ENCODE measurements at places on chromosomes 5 and 9.

DNA sequence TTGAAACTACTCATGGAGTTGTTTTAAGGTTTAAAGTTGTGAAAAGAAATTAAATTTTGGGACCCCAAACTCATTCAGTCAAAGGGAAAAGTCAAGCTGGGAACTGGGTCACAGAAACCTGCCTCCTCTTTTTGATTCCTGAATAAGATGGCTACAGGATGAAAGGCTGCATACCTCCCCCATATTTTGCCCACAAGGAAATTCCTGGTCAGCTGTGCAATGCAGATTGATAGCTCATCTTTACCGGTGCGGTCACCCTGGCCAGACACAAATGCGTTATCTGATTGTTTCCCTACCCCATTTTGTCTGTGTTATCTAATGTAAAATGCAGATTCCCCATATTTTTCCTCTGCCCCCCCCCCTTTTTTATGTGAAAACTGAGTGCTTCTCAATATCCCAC is 1.3 kb downstream of the HAVCR2 start:
- DNase-seq, result no peak

- no peak for DNase-seq
These were observed 324.0 kb downstream of the NDUFS4 start for GRCh38 chr5:53884417-53884816.

DNA sequence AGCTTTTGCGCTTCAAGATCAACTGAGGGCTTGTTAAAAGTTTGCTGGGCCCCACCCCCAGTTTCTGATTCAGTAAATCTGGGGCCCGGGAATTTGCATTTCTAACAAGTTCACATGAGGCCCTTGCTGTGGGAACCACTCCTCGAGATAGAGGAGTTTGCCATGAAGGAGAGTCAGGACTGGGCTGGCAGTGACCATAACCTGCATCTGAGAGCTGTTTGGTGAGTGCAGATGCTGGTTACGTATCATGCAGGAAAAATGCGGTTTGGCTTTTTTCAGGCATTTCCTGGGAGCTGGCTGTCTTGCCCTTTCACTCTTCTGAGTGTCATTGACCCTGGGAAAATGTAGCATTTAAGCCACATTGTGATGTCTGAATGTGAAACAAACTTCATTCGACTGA is 9.4 kb upstream of the ANGPTL2 start:
- no peak for DNase-seq

DNA sequence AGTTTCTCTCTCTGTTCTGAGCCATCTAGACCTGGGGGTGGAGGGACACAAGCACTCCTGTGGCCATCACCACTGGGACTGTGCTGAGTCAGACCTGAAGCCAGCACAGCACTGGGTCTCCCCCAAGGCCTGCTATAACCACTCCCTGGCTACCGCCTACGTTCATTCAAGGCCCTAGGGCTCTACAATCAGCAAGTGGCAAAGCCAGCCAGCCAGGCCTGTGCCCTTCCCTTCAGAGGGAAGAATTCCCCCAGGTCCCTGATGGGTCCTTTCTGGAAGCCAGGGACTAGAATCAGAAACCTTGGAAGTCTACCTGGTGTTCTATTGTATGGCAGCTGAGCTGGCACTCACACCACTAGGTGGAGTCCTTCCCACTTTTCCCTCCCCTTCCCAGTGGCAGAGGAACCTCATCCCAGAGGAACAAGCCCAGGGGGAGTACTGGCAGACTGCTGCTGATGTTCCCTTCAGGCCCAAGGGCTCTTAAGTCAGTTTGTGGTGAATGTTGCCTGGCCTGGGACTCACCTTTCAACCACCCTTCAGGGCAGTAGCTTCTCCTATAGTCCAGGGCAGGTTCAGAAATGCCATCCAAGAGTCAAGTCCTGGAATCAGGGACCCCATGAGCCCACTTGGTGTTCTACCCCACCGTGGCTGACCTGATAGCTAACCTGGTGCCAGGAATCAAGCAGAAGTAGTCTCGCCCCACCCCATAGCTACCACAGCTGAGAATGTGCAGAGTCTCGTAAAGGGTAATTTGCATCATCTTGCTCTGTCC is 20.0 kb downstream of the JMY start:
- DNase-seq, result no peak

DNA sequence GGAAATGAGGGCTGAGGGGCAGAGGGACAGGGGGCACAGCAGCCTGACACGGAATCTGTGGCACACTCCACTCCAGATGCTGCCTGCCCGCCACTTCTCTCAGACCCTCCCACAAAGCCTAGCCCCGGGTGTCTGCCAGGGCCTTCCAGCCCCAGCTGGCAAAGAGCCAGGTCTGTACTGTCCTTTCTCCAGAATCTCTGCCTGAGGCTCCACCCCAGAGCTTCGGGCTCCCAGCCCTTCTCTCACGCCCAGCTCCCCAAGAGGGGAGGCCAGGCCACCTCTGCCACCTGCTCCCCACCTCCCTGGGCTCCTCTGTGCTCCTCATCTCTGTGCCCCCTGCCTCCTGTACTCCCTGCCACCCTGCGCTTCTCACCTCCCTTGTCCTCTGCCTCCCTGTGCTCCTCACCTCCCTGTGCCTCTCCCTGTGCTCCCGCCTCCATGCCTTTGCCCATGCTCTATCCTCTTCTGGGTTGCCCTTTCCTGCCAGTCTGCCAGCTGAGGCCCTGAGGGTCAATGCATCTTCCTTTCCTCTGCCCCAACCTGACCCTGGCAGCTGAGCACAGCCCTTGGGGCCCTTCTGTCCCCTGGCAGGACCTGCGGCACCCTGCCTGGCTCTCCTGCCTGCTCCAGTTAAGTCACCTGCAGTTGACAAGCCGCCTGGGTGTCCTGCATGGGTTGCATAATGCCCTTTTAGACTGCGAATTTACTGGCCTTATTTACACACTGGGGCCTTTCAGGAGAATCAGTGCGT is 36.4 kb downstream of the RASGEF1C start:
- DNase-seq, result peak; percentile 62

DNA sequence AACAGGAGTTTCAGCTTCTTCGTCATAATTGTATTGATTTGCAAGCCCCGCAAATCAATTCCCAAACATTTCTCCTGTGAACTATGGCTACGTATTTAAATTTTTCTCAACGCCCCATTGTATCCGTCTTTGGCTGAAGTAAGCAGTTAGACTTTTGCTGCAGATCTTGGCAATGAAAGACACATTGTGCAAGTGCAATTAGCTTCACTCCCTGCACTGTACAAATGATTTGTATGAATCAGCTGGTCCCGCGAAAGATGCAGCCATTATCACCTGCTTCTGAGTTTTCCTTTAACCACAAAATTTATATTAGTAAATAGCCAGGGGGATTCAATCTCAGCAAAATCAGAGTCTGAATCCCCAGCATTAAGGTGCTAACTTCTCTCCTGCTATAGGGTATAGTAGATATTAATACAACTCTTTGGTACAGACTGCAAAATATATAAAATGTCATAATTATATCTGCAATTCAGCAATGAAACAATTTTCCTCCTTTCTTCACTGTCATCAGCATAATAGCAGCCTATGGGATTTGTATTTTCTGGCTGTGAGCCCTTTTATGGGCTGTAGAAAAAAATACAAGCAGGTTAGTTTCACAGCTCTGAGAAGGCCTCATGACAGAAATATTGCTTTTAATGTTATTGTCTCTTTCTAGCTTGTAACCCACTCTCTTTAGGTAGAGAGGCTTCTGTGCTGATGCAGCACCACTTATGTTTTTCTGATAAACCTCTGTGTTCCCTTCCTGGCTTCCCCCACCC is 68.4 kb upstream of the SMARCA2 start:
- no peak for DNase-seq

DNA sequence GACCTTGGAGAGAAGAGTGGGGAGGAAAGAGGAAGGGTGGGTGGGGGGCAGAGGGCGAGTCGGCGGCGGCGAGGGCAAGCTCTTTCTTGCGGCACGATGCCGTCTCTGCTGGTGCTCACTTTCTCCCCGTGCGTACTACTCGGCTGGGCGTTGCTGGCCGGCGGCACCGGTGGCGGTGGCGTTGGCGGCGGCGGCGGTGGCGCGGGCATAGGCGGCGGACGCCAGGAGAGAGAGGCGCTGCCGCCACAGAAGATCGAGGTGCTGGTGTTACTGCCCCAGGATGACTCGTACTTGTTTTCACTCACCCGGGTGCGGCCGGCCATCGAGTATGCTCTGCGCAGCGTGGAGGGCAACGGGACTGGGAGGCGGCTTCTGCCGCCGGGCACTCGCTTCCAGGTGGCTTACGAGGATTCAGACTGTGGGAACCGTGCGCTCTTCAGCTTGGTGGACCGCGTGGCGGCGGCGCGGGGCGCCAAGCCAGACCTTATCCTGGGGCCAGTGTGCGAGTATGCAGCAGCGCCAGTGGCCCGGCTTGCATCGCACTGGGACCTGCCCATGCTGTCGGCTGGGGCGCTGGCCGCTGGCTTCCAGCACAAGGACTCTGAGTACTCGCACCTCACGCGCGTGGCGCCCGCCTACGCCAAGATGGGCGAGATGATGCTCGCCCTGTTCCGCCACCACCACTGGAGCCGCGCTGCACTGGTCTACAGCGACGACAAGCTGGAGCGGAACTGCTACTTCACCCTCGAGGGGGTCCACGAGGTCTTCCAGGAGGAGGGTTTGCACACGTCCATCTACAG is 760 bp downstream of the NPR3 start:
- peak; percentile 20 for DNase-seq

DNA sequence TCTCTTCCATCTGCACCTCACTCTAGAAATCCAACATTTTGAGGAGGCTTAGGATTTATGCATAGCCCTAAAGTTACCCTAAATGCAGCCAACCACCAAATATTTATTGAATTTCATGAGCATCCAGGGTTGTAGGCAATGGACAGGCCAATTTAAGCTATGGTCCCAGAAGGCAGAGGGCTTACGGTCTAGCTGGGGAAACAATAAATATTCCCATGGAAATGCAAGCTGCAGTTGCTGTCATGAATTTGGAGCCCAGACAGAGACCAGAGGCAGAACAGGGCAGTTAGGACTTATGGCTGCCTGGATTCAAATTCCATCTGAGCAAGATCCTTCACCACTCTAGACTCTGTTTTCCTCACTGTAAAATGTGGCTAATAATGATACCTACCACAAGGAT is 9.1 kb upstream of the INSYN2B start:
- no peak for DNase-seq

DNA sequence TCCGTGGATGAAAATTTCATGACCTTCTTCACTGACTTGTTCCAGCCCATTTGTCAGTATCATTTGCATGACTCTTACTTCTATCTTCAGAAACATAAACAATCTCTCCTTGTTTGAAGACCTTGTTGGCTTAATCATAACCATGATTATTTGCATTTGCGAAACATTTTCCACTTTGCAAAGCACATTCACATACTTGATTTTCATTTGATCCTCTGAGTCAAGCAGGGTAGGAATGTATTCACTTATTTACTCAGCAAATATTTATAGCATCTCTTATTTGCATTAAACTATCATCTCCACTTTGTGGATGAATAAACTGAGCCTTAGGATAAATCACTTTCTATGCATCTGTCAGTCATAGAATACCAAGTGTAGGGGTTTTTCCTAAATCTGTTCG is 343.0 kb upstream of the SGCD start:
- no peak for DNase-seq

DNA sequence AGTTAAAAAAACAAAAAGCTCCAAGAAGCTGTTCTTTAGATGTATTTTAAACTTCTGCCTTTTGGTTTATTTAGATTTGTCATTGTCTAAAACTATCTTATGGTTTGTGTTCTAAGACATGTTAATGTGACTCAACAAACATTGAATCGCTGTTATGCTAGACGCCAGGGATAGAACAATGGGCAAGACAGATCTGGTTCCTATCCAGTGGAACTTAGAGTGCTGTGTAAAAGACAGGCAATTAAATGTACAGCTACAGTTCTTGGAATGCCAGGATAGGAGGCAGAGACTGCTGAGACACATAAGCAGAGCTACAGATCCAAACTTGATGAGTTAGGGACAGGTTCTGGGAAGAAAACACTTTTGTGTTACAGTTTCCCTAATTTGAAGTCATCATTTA is 22.4 kb downstream of the LYRM7 start:
- no peak for DNase-seq

DNA sequence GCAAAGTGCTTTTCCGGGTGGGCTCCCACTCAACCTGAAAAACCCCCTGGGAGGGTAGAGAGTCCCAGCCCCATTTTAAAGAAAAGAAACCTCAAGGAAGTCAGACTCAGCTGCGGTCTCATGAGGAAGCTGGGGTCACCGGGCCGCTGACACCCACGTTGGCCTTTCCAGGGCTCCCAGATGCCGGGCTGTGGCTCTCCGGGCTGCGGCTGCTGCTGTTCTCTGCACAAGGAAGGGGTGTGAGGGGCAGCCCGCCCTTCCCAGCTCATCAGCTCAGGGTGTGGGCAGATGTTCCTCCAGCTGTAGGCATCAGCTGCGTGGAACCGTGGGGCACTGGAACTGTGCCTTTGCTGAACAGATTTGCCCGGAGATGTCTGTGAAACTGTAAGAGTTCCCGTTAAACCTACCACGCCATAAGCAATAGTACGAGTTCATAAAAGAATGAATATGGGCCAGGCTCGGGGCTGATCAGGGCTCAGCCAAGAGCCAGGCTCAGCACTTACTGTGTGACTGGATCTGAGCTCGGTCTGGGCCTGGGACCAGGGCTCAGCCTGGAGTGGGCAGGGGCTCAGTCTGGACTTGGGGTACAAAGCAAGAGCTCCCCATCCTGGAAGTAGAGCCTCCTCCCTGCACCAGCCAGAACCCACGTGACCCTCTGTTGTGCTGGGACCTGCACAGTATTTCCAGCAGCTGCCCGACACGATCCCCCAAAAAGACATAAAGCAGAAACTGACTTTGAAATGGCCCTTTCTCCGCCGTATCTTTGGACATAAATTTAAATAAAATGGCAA is 130.2 kb upstream of the PPP1R26 start:
- DNase-seq, result peak; percentile 23

GRCh38 chr5:156400231-156400986 is 73.4 kb downstream of the SGCD start:
- DNase-seq, result no peak

DNA sequence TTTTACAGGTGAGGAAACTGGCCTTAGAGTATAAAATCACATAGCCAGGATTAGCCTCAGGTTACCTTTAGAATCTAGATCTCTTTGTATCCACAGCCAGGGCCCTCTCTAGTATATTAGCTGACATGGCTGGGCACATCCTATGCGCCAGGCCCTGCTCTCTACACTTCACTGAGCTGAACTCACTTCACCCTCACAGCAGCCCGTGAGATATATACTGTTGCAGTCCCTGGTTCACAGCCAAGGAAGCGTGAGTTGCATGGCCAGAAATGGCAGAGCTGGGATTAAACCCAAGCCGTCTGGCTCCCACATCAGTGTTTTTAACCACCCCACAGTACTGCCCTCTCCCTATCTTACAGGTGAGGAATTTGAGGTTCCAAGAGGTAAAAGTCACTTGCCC is 58.4 kb downstream of the DAB2IP start:
- no peak for DNase-seq

DNA sequence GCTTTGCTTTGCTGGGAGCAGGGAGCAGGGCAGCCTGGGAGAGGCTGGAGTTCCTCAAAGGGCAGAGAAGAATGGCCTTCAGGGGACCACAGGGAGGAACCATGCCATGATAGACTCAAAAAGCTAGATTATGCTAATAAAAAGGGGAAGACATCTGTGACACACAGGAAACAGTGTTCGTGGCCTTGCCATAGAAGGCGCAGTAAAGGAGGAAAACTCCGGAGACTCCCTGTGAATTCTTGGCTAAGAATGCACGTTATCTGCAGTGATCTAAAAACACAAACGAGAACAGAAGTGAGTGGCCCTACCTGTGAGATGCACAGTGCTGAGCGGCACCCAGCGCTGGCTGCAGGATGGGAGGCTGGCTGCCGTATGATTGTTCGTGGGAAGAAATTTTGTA is 15.9 kb upstream of the LTC4S start:
- no peak for DNase-seq

- DNase-seq, result no peak
These were observed 65.9 kb downstream of the CWC27 start for GRCh38 chr5:64834611-64835010.

GRCh38 chr9:127825319-127826051 is 22.8 kb downstream of the FPGS start:
- no peak for DNase-seq

Data from heart left ventricle (tissue), 16 donors.